ENCODE measurements at places on chromosomes 1 and 21.

DNA sequence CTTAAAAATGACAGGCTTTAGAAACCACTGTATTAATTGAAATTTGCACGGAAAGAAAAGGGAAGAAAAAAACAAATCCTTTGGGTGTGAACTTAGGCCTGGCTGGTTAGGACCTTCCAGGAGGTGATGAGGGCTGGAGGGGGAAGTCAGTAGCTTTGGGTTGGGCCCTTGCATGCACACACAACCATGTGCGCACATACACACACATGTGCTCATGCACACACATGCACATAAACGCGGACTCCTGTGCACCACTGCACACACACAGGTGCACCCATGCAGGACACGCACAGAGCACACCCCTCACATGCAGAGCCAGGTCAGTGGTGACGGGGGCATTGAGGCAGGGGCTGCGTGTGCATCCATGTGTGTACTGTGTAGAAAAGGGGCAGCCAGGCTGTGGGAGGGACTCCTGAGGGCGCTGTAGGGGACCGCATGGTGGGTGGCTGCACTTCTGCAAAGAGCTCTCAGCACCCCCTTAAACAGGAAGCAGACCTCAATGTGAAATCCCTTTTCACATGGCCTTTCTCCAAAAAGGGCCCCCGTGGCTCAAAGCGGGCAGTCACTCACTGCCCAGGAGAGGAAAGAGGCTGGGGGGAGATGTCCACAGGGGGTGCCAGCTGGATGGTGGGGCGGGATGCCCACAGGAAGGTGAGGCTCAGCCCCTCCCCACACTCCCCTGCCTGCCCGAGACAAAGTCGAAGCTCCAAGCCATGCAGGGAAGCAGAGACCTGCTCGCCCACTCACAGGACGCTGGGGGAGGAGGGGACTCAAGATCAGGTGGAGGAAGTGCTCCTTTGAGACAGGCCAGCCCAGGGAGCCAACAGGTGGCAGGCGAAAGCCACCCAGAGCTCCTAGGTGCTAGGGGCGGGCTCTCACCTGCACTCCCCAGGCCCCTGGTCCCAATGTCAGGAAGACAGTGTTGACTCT is 95.2 kb downstream of the ITPKB start:
- no peak for DNase-seq

DNA sequence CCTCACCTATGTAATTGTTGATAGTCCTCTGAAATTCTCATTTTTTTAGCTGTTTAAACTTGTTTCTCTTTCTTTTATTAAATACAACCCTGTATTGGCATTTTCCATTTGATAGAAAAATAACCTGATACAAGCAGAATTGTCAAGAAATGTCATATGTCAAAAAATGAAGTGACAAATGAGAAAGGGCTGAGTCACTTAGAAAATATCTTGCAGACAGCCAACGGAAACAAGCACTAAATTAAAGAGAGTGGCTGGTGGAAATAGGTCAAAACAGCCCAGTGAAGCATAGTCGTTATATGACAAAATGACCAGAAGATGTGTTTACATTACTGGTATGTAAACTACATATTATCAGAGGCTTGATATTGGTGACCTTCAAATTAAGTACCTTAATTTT is 484.4 kb downstream of the PLA2G4A start:
- DNase-seq = no peak

GRCh38 chr1:206435445-206435844 is 34.8 kb upstream of the IKBKE start:
- no peak for DNase-seq

DNA sequence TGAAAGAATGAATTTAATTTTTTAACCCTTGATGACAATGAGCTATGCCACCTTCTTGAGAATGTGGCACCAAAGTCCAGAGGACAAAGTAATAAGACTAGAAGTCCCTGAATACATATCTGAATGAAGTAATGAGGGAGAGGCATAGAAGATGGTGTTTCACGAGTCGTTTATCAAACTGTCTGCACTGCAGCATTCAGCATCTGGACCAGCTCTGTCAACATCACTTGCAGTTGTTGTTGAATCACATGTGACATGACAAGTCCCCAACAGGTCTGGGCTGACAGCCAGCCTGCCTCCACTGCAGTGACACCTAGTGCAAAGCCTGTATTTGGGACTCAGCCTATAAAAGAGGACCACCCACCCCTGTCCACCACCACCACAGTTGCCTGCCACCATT is 17.3 kb upstream of the GALNT2 start:
- DNase-seq = no peak

GRCh38 chr21:34670220-34670961 is 1.6 kb downstream of the CLIC6 start:
- no peak for DNase-seq

All from activated T-helper 1 cell treated with anti-CD3 and anti-CD28 coated beads, Interleukin-2, amount 50 U/mL, for 16 hours (primary cell).